H7 (cell line): ENCODE measurements at places on chromosomes 13 and 19. TPM values are rescaled to one million over a fixed set of nuclear protein-coding genes. Genes with fewer than 3 reads are reported as not detected.

Gene COX7A1
- 0.18 TPM in 1 of 2 replicates, not detected in the other for total RNA-seq

Gene LILRA1
- total RNA-seq: not detected in 2 replicates

Gene SHD
- 1.3 and 1.5 TPM in 2 replicates for total RNA-seq

Gene SCGB2B2
- not detected in 2 replicates for total RNA-seq

Gene KBTBD7
- 13.3 and 15.1 TPM in 2 replicates for total RNA-seq

Gene SIGLEC12
- total RNA-seq: not detected in 2 replicates

DNA sequence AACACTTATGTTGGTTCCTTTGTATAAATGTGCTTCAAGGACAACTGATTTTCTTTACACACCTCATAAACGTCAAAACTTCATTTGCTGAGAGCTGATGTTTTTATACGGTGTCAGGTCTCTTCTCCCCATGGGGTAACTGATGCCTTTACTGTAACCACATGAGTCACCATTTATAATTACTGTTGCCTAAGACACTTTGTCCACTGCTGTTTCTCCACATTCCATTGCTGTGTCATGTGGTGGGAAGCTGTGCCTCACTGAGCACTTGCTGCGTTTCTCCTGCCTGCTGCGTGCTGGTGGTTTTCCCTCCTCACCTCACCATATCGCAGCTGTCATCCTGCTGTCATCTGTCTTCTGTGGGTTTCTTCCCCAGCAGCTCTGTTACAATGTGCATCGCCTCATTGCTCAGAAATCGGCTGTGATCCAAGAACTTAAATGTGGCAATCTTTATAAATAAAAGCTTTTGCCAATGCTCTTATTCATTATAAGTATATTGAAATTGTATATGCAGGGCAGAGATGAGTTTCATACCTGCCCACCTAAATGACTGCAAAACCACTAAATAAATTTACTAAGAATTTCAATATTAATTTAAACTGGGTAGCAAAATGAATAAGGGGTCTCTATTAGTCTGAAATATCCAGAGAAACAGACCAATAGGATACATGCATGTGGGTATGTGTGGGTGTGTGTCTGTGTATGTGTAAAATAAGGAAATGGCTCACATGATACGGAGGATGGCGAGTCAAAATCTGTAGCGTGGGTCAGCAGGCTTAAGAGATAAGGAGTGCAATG, 547.0 kb upstream of the SLITRK5 start:
- peak; percentile 1 for DNase-seq

DNA sequence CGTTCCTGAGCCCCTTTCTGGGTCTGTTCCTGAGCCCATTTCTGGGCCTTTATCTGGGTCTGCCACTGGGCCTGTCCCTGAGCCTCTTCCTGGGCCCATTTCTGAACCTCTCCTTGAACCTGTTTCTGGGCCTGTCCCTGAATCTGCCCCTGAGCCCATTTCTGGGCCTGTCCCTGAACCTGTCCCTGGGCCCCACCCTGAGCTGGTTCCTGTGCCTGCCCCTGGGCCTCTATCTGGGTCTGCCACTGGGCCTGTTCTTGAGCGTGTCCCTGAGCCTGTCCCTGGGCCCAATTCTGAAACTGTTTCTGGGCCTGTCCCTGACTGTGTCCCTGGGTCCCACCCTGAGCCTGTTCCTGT, 40.4 kb upstream of the GRTP1 start:
- no peak for DNase-seq

DNA sequence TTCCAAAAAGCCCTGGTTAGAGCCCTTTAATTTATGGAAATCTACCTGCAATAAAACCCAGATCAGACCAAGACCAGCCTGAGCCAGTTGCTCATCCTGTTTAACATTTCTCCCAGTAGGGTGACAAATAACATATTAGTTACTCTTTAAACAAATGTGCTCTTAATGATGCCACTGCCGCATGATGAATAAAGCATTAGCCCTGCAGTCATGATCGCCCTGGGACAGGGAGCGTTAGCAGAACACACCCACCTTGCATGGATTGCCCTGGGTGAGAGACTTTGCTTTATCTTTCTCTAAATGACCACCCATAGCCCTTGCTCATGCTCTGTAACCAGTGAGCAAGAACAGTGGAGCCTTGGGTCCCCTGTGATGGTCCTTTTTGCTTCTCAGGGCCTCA, 362.4 kb downstream of the ENOX1 start:
- no peak for DNase-seq

DNA sequence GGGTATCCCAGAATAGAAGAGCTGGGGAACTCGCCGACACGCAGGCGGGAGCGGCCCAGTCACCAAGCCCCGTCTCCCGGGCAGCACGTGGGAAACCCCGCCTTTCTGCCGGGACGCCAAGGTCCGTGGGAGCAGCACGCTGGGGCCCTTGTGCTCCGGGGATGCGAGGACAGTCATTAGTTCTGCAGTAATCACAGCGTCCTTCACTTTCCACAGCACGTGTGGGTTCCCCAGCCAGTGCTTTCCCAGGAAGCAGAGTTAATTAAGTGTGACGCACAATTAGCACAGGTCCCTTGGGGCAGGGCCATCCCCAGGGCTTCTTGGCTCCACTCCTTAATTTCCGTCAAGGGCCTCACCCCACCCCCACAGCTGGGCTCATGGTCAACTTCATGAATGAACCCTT, 64.3 kb upstream of the C13orf46 start:
- no peak for DNase-seq

DNA sequence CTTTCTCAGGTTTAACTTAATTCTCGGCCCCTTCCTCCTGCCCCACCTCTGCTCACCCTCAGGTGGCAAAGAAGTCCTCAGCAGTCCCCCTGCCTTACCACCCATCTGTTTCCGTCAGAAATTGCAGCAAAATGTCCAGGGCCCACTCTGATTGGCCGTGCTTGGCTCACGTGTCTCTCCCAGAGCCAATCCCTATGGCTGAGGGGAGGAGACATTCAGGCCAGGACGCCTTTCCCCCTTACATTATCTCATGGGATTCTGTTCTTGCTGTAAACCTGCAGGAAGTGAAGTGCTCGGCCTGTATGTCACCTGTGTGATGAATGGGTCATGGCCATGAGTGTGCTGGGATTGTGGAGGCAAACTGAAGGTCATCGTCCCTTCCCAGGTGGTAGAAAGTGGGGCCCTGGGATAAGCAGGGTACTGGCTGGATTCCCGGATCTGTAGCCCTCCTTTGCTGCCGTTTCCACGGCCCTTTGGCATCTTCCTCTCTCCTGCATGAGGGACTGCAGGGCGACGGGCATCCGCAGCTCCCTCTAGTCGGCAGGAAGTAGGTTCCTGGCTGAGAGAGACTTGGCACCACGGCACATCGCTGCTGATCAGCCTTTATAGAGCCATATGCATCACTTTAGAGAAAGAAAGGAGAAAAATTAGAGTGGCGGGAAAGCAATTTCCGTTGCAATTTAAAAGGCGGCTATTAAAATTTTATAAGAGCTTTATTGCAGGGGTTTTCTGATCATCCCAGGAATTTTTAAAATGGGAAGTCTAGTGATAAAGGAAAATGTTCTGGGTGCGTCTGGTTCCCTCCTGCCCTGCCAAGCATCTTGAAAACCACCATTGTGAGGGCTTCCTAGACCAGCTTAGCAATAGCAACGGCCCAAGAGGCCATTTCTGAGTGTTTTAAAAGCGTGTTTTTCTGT, 118.2 kb downstream of the SIPA1L3 start:
- DNase-seq: peak; percentile 83

GRCh38 chr19:17762505-17763229, 11.4 kb downstream of the FCHO1 start:
- peak; percentile 95 for DNase-seq

DNA sequence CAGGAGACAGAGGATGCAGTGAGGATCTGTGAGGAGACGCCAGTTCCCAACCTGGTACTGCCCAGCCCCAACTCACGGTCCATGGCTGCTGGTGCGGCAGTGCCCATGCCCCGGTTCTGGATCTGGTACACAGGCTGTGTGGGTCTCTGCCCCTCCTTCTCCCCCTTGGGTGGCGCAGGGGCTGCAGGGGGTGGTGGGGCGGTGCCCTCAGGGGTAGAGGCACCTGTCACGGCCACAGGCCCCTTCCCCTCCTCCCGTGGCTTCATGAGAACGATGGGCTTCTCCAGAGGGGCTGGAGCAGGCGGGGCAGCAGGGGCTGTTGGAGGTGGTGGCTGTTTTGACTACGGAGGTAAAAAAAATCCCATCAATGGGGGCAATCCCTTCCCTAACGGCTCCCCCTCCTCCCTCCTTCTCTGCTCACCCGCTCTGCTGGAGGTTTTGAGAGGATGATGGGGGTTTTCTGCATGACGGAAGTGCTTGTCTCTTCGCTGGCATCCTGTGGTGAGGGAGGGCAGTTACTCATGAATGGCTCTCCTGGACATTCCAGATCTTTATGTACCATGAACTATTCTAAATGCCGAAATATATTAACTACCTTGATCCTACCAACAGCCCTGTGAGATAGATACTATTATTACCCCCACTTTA, 7.1 kb downstream of the SMG9 start:
- DNase-seq: no peak

DNA sequence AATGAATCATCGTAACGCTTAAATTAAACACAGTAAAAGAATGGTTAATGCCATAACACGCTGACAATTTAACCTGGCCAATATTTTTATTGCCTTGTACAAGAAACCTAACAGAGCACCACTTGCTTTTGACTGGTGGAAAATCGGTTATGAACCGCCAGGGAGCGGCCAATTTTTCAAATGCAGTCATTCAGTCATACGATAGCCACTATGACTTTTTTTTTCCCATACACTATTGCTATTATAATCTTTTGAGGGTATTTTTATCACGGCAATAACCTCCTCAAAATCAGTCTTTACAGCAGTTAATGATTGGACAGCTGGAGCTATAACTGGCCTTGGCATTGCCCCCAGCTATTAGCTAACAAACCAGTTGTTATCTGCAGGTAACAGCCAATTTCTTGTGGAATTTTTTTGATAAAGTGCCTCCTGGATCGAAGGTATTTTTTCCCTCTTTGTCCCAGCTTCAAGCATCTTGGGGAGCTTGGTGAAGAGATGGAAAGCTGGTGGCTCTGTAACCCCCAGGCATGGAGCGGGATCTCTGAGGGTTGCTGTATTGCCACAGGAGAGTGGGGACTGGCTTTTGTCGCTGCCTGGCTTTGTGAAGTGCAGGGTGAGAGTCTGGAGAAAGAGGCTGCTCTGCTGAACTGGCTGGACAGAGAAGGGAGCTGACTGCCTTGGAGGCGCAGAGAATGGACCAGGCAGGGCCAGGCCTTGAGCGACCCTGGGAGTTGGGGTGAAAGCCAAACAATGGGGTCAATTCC, 198.4 kb upstream of the ZNF536 start:
- no peak for DNase-seq

GRCh38 chr13:107209824-107210722, 642.1 kb upstream of the ARGLU1 start:
- DNase-seq: no peak

- peak; percentile 60 for DNase-seq
Measured at GRCh38 chr13:48126944-48127830, 32.3 kb upstream of the MED4 start.

DNA sequence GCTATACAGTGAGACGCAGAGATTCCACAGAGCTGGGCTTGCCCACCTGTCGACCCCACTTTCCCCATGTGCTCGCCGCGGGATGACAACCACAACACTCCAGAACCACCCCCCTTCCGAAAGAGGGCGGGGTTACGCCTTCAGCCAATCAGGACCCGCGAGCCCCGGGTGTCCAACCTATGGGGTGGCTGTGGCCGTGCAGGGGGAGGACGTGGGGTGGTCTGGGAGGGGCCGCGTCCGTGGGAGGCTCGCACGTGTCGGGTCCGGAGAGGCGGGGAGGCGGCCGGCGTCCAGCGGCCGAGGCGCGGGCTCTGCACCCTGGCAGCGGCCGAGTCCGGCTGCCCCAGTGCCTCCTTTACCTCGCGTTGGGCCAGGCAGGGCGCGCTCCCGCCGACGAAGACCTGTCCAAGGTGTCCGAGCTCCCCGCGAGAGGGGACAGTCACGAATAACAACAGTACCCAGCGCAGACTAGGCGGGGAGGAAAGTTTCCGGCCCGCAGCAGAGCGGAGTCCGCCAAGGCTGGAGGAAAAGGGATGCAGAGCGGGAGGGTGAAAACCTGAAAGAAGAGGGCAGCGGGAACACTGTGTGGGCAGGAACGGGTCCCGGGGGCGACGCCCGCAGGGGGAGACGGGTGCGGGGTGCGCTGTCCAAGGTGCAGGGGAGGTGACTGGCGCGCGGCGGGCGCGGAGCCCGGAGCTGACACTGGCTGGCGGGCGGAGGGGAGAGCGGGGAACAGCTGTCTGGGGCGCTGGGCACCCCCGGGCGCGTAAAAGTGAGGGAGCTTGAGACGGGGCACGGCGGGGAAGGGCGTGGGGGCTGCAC, 911 bp downstream of the ENOX1 start:
- peak; percentile 81 for DNase-seq

- no peak for DNase-seq
Measured at GRCh38 chr19:55687281-55688201, 12.5 kb downstream of the EPN1 start.

GRCh38 chr13:58655086-58655485, 1023.5 kb downstream of the PCDH17 start:
- DNase-seq: no peak

- peak; percentile 98 for DNase-seq
Measured at GRCh38 chr19:1848399-1849131, at the start of gene REXO1. Gene REXO1, minus strand, starts transcription at chr19:1848483. Its CDS starts 125 bp downstream, at chr19:1848358.

- DNase-seq: peak; percentile 70
Measured at GRCh38 chr19:7292352-7292949, 1.8 kb downstream of the INSR start.

GRCh38 chr19:15508035-15508710, at the start of gene CYP4F22:
Gene CYP4F22, plus strand, starts transcription at chr19:15508525. Its CDS starts 16,812 bp downstream, at chr19:15525337.
- DNase-seq: peak; percentile 40

GRCh38 chr19:58319241-58319640, 7.6 kb upstream of the ZSCAN22 start:
- DNase-seq: no peak

DNA sequence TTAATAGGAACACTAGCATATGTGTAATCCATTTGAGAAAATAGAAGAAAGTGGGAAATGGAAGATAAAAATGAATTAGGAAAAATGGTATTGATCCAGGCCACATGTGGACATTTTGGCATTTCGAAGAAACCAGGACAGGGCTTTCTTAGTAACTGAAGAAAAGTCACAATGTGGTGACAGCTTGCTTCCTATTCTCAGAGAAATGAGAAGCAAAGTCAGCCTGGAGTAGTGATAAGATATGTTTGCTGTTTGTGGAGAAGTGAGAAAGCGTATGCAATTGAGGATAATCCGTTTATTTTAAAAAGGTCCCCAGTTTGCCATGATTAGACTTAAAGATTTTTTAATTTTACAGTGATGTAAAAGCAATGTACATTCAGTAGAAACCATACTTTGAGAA, 127.9 kb downstream of the SLITRK6 start:
- no peak for DNase-seq

GRCh38 chr19:19537075-19538048, 703 bp upstream of the CILP2 start:
- peak; percentile 83 for DNase-seq
